Globus pallidus (tissue), 1 donor: ENCODE measurements at places on chromosomes 13 and 19.

DNA sequence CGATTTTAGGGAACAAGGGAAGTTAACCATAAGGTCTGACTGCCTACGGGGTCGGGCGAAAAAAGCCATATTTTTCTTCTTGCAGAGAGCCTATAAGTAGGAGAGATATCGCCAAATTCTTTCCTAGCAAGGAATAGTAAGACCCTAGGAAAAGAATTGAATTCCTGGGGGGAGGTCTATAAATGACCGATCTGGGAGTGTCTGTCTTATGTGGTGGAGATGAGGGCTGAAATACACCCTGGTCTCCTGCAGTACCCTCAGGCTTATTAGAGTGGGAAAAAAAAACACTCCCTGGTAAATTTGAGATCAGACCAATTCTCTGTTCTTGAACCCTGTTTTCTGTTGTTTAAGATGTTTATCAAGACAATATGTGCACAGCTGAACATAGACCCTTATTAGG, 447.5 kb upstream of the ATXN8OS start:
- no peak for DNase-seq

- DNase-seq, result no peak
Observed at GRCh38 chr13:40316301-40316700, 350.1 kb downstream of the FOXO1 start.

DNA sequence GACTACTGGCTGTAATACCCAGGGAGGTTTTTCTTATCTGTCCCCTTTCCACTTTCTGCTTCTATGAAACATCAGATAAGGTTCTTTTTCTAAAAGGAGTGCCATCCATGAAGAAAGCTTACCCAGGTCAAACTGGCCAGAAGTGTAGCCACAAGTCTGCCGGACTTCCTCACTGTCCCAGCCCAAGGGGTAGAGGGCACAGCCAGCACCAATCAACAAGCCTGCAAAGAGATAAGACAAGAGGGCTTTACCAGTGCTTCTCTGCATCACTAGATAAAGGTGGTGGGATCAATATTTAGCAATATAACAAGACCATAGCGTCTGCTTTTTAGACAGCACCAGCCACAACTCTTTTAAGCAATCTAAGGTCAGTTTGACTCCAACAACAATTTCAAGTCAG, 224.7 kb downstream of the LHFPL6 start:
- no peak for DNase-seq

DNA sequence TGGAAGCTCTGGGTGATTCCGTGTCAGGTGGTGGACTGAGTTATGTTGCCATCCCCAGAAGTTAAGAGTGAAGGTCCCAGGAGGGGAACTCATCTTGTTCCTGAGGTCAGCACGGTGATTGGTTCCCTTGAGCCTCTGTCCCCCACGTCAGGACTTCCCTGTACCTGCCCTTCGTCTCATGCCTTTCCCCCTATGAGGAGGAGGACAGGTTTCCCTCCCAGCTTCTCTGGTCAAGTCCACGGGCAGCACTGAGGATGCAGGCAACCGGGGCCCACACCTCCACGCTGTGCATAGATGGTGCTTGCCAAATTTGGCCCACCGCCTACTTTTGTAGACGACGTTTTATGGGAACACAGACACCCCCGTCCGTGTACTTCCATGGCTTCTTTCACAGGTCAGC, 42.7 kb downstream of the TEX29 start:
- no peak for DNase-seq

GRCh38 chr13:97648171-97648880, 214.4 kb downstream of the RAP2A start:
- no peak for DNase-seq

DNA sequence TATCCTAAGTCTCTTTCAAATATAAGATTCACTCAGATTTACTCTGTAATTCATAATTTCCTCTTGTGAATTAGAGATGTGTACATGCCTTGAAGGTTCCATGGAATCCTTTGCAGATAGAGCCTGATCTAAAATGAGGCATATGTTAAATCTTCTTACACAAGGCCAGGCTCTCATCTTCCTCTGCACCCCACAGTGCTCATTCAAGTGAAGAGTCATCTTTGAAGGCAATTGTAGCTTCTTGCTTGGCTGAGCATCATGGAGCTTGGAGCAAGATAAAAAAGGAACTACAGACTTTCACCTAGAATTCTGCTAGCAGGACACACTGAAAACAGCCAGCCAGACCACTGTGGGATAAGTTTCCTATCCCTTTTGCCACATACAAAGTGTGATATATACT, 566.4 kb downstream of the PCDH9 start:
- no peak for DNase-seq

GRCh38 chr13:75432045-75432444, 49.9 kb downstream of the TBC1D4 start:
- no peak for DNase-seq

GRCh38 chr13:46747031-46747820, 49.7 kb downstream of the ESD start:
- DNase-seq, result no peak

GRCh38 chr13:52022356-52022755, 2.1 kb upstream of the UTP14C start:
- DNase-seq, result no peak

DNA sequence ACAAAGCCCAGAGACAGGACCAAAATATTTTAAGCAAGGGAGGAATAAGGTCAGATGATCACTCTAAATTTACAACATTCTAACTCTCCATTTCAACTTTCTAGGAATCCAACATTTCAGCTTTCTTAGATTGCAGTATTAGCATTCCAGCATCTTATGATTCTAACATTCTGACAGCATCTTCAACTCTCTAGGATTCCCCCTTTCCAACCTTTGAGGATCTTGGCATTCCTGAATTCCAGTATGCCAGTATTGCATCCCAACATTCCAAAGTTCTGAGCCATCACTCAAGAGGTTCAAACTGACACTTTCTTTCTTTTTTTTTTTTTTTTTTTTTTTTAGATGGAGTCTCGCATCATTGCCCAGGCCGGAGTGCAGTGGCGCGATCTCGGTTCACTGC, 13.8 kb downstream of the TGFB1 start:
- DNase-seq, result no peak

DNA sequence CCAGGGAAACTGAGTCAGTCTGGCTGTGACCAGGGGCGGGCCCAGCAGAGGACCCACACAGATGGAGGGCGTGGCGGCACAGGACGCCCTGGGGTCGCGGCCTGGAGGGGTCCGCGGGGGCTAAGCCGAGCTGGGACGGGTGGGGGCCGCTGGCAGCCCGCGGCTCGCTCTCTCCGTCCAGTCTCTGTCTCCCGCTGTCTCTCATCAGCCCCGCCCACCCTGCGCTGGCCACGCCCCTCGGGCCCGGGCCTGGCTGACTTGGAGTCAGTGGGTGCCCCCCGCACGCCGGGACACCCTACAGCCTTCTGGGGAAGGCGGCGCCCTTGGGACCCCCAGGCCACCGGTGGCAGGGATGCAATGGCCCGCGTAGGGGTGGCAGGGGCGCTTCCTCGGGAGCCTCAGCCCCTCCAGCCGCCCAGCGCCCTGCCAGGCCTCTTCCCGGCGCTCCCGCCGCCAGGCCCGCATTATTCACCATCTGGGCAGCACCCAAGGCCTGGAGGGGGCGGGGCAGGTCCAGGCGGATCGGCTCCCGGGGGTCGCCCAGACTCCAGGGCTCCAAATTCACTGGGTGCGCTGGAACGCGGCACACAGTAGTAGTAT, at the start of gene TBXA2R:
TSS of gene TBXA2R (minus strand) at position 186 of the 600 bp plus-strand sequence. CDS start 6,241 bp downstream, outside the sequence.
- peak; percentile 35 for DNase-seq

GRCh38 chr13:24460256-24460655, 52.3 kb downstream of the PARP4 start:
- no peak for DNase-seq

- no peak for DNase-seq
Observed at GRCh38 chr19:18286973-18287635, 5.7 kb upstream of the JUND start.

DNA sequence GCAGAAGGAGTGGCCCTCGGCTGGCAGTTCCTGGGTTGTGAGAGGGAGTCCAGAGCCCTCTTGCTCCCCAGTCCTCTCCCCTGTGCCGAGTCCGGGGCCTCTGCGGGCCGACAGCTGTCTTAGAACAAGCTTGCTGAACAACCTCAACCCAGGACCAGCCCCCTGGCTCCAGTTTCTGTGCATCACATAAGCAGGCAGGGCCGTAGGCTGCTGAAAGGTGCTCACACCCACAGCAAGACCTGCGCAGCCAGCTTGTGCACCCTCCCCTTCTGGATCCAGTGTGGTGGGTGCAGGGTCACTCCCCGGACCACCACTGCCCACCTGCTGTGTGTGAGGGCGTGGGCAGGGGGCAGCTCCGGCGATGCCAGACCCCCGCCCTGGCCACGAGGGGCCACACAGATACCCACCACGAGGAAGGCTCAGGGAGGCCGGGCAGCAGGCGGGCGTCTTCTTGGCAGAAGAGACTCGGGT, 25.2 kb upstream of the F7 start:
- no peak for DNase-seq
